Activated T-cell treated with anti-CD3 and anti-CD28 coated beads, Interleukin-2, amount 50 U/mL, for 4 hours (primary cell): ENCODE measurements at places on chromosomes 11 and 22. TPM values are rescaled to one million over a fixed set of nuclear protein-coding genes. Genes with fewer than 3 reads are reported as not detected.

Gene MIF
- total RNA-seq = 1,172 TPM

Gene PHOX2A
- total RNA-seq = not detected

Gene PHLDB1
- total RNA-seq = 1.9 TPM

Gene MPZL3
- 56.4 TPM for total RNA-seq

Gene PIH1D2
- 0.63 TPM for total RNA-seq

Gene DEUP1
- total RNA-seq = not detected

Gene PES1
- 336 TPM for total RNA-seq

Gene APOL5
- total RNA-seq = not detected

Gene VPREB1
- not detected for total RNA-seq

Gene OR4A47
- total RNA-seq = not detected

DNA sequence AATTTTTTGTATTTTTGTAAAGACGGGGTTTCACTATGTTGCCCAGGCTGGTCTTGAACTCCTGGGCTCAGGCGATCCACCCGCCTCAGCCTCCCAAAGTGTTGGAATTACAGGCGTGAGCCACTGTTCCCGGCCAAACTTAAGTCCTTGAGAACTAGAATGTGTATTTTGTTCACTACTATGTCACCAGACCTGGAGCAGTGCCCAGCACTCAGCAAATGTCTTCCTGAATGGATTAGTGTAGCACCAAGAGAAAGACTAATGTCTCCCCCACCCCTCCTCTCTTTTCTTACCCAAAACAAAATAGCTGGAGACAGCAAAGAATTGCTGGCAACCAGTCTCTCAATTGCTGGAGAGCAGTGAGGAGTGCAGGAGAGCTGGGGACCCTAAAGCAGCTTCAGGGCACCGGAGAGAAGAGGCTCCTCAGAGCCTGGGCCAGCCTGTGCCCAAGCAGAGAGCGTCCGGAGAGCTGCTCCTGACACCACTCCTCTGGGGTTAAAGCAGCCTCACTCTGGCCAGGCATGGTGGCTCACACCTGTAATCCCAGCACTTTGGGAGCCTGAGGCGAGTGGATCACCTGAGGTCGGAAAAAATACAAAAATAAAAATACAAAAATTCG is 14.9 kb downstream of the SLC25A18 start:
- DNase-seq = no peak

DNA sequence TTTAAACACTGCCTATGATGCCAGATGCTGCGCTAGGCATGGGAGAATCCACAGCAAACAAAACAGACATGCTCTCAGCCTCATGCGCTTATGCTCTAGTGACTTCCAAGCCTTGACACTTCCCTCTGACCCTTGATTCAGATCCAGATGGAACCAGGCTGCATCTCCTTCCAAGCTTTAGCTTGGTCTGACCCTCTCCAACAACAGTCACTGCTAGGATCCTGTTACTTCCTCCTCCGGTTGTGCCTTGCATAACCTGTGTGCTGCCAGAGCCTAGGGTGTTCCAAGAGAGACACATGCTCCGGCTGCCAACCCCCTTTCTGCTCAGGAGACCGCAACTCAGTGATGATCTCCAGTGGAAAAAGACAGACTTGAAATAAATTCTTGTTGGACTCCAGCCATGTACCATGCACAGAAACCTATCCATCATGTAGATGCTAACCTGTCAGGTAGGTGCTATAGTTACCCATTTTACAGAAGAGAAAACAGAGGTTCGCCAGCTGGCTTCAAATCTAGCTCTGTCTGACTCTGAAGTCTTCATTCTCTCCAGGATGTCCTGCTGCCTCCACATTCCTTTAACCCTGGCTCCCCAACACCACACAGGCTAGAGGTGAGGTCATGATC is 136.3 kb upstream of the TEAD1 start:
- DNase-seq = no peak

GRCh38 chr11:35014346-35014745 is 97.9 kb downstream of the PDHX start:
- no peak for DNase-seq

- no peak for DNase-seq
These were observed 1.8 kb downstream of the MTA2 start for GRCh38 chr11:62599901-62600300.

GRCh38 chr11:72452495-72452894 is 18.2 kb upstream of the CLPB start:
- no peak for DNase-seq

DNA sequence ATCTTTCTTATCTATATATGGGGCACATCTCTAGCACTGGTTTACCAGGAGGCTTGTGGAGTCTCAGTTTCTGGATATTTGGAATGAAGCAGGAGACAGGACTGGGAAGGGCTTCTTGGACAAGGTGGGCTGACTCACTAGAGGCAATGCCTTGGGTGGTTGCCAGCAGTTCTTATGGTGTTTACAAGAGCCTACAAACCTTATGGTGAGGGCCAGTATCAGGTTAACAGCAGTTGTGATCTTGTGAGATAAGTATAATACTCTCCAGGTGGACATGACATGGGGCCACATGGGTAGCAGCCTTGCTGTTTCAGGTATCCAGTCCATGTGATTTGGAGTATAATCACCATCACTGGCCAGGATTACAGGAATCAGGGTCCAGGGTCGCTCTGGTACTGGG is 10.2 kb downstream of the FUT4 start:
- no peak for DNase-seq

DNA sequence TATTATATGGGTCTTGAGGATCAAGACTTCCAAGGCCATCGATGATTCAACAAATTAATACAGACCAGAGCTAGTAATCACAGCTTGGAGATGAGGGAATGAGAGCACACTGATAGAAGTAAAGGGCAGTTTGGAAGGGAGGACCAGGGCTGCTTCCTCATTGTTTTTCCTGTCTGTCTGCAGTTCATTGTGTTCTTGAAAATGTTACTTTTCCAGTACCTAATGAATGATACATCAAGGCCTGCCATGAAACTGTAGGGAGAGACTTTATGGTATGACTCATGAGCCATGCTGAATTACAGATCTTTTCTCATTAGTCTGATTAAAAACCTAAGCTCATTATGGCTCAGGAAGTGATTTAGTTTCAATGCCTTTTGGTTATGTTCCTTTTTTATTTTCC is 855.6 kb downstream of the KCNA4 start:
- DNase-seq = no peak

DNA sequence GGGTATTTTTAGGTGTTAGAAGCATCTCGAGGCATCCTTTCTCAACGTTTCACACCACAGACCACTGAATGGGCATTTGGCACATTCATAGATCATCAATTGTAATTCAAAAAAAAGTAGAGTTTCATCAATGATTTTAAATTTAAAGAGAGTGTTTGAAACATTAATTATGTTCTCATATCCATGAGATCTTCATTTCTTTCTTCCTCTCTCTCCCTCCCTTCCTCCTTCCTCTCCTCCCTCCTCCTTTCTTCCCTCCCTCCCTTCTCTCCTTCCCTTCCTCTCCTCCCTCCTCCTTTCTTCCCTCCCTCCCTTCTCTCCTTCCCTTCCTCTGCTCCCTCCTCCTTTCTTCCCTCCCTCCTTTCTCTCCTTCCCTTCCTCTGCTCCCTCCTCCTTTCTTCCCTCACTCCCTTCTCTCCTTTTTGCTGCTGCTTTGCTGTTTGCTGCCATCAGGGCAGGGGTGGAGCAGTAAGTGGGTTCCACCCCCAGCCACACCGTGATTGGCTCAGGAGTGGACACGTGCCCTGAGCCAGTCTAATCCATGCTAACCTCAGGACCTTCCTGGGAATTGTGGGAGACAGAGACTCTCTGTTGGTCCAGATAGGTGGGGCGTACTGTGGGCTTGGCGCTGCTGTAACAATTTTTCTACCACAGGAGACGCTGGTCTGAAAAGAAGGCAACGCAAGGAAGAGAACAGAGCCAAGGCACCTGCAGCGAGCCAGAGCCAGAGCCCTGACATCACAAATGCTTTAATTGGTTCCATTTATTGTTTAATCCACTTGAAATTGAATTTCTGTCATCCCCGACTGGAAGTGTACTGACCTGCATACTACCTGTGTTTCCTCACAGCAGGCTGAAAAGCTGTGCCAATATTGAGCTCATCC is 33.7 kb upstream of the APOBEC3A start:
- DNase-seq = no peak

GRCh38 chr11:74487875-74488274 is 5.6 kb downstream of the LIPT2 start:
- no peak for DNase-seq

GRCh38 chr11:95371153-95371552 is 140.2 kb upstream of the SESN3 start:
- DNase-seq = no peak

DNA sequence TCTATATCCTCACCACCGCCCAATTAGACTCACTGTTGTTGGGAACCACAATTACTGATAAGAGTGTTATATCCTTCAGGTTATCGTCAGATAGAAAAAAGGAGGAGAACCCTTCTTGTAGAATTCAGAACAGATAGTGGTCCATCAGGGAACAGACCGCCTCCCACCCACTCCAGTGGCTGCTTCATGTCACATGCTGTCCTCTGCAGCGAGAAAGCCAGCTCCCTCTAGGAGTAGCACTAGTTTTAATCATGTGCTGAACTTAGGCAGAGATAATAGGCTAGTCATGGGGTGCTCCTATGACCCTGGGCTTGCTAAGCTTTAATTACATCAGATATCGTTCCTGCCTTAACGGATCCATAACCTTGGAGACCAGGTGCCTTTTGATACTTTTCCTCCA is 51.5 kb upstream of the RAB1B start:
- no peak for DNase-seq

DNA sequence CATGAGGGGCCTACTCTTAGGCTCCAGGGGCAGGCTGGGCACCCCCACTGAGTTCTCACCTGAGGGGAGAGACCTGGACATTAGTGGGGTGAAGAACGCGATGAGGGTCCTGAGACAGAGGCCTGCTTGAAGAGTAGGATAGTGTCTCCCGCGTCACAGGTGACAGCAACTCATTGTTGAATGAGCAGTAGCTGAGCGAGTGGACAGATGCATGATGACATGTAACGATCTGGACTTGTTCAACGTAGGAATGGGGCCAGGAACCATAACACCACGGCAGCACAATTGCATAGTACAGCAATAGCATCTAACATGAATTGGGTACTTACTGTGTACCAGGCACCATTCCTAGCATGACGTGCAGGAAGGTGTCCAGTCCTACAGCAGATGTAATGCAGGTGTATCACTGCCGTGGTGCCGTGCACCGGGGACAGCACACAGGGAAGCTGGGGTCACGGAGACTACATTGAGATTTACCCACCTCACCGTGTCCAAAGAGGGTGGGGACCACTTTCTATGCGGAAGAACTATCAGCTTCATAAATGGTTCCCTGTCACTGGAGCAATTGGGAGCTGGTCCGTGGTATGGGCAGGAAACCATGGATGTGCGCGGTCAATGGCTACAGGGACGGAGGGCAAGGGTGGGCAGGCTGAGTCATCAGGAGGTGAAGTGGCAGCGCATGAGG is 1019.1 kb downstream of the TBC1D22A start:
- no peak for DNase-seq

DNA sequence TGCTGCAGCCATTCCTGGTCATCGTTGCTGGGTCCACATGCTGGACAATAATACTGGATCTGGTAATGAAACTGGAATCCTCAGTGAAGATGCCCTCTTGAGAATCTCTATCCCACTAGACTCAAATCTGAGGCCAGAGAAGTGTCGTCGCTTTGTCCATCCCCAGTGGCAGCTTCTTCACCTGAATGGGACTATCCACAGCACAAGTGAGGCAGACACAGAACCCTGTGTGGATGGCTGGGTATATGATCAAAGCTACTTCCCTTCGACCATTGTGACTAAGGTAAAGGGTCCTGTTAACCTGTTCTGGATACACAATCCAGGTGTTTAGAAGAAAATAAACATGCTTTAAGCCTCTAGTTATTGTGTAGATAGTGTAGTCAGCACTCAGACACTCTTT is 46.9 kb upstream of the SLC22A25 start:
- no peak for DNase-seq

DNA sequence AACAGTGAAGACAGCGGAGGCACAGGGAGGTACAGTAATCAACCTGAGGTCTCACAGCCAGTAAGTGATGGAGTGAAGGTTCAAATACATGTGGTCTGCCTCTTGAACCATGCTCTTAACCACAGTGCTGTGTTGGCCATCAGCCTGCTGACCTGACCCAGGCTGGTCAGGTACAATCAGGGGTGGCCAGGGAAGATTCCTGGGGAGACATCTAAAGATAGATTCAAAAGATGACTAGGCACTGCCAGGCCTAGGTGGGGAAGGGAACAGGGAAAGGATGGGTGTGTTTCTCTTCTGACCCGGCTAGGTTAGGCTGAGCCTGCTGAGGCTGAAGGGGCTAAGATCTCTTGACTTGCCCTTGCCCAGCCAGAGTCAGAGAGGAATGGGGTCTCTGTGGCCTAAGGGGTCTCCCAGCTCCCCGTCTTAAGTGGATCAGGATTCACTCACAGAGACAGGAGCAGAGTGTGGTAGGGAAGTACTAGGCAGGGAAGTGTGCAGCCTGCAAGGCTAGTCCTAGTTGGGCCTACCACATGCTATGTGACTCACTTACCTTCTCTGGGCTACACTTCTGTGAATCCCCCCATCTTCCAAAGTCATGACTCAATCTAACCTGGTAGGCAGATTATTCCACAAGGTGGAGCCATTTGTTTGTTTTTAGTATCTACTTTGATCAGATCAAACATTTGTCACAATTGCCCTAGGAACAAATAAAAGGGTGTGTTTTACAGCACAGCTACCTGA is 10.4 kb upstream of the SREBF2 start:
- peak; percentile 38 for DNase-seq

- DNase-seq = no peak
These were observed 22.8 kb upstream of the PICK1 start for GRCh38 chr22:38034278-38034882.

GRCh38 chr11:64428693-64429092 is 69.7 kb downstream of the RPS6KA4 start:
- DNase-seq = no peak

DNA sequence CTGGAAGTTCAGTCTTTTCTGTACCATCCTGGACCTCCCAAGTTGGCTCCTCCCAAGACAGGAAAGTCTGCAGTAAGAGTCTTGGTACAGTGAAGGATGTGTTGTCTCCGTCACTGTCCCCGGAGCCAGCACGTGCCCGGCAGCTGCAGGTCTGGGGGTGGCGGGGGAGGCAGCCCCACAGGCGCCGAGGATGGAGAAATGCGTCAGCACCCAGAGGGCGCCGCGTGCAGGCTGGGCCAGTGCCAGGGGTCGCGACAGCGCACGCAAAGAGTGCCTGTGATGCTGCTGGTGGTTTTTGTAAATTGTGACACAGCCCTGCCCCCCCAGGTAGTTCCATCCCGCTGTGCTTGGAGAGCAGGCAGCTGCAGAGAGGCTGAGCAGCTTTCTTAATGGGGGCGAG is 1200.5 kb downstream of the BRD1 start:
- DNase-seq = no peak

- DNase-seq = peak; percentile 75
These were observed 9.4 kb upstream of the PIM3 start for GRCh38 chr22:49951000-49951677.

DNA sequence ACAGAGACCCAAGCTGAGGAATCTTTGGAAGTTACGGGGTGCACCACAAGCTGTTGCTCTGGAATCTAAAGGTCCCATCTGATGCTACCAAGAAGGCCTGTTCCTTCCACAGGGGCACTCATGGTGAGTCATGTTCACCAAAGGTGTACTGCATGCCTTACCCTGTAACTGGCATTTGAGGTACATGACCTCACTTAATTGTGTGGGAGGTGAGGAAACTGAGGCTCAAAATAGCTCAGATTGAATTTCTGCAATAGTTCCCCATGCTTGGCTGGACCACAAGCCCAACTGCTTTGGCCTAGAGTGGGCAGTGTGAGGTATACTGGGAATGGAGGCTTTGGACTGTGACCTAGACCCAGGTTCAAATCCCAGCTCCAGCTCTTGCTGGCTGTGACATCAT is 8.2 kb downstream of the MTFP1 start:
- DNase-seq = no peak
